ENCODE measurements at places on chromosomes 5 and 9.

DNA sequence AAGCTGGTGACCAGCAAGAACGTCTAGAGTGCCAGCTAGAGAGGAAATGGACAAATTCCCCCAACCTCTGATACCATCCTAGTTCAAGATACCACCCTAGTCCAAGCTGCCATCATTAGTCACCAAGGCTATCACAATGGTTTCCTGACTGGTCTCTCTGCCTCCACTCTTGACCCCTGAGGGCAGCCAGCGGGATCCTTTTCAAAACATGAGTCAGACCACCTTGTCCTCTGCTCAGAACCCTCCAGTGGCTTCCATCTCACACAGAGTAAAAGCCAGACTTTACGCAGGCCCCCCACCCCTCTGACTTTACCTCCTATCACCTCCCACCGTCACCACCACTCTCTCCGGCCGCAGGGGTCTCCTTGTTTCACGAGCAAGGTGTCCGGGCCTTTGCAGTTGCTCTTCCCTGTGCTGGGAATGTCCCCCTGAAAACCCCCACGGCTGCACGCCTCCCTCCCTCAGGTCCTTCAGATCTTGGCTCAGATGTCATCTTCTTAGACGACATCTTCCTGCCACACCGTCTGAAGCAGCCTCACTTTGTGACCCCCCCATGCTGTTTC, 42.2 kb upstream of the FBXW11 start:
- DNase-seq = no peak

GRCh38 chr5:32964261-32964660, 253.1 kb downstream of the NPR3 start:
- DNase-seq = no peak

DNA sequence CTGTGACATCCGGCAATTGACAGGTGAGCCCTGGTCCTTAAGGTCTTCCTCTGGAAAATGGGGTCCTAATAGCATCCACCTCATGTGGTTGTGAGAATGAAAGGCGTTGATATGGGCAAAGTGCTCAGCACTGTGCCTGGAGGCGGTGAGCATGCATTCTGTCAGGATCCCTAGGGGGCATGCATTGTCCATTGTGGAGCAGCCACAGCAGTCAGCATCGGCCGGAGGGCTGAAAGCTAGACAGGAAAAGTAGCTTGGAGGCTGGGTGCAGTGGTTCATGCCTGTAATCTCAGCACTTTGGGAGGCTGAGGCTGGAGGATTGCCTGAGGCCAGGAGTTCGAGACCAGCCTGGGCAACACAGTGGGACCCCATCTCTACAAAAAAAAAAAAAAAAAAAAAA, 122.2 kb downstream of the LHX2 start:
- no peak for DNase-seq

DNA sequence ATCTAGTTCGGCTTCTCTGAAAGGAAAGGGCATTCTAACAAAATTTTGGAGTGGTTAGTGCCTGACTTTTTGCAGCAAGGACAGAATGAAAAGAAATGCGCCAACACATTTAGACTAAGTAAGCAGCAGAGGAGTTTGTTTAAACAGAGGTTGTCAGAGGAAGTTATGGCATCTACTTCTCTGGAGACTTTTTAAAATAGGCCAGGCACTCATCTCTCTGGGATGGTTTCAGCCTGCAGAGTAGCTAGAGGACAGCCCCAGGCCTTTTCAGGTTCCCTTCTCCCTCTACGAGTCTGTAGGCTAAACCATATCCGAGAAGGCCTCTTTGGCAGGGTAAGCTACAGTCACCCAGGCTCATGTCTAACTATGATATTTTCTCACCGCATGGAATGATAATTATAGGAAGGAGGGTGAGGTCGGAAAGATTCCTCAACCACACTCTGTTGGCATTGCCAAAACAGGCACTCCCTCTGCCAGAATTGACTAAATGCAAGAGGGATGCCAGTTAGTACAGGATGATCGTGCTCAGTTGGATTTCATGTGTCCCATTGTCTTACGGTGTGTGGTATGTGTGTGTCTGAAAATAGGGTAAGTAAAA, 1.4 kb upstream of the CTXN3 start:
- no peak for DNase-seq

DNA sequence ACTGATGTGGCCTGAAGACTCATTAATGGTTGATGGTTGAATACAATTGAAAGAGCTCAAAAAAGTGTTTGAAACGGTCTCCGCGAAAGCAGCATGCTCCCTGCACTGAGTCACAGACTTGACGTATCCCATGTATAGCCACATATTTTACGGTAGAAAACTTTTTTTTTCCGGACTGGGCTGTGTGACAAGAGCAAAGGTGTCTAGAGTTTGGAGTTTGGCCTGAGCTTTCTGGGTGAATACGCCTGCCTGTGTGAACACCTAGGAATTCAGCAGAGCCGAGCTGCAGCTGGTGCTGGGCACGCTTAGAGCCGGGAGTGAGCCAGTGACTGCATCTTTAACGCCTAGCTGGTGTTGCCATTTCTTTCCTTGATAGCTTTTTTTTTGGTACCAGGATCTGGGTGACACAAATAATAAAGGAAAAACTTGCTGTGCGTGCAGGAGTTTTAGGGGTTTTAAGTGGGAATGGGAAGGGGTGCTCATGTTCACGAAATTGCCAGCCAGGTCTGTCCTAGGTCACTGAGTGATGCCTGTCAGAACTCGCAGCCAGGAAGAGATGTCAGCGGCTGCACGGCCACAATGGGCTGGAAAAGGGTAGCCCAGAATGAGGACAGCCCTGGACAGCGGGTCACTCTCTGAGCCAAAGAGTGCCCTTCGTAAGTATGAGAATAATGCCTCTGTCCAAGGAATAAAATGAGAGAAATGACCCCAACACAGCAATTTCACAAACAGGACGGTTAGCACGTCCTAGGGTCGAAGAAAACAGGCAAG, 51.7 kb downstream of the PSMB7 start:
- DNase-seq = no peak

DNA sequence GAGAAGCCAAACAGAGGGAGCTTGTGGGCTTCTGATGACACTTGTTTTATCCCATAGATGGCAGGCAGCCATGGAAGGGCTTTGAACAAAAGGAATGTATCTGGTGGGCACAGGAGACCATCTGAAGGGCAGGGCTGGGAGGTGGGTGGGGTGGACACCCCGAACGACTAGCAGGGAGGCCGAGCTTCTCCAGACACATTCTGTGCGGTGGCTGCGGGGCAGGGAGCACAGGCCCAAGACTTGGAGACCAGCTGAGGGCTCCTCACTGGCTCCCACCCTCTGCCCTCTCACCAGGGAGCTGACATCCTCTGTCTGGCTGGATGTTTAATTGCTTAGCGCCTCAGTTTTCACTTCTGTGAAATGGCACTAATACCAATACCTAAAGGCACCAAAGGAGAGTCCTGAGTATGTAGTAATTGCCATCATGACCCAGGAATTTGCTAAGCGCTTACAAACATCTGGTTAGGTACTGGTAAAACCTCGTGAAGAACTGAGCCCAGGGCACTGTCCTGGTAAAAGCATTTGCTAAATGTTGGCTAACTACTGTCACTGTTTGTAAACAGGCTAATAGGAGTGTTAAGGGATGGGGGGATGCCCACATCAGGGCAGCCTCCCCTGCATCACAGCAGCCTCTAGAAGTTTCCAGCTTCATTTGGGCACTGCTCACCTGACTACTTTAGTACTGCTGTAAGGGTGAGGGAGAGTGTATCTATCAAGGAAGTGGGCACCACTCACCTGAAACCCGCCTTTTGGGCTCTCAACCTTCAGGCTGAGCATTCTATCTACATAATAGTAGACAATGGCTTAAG, 2.1 kb upstream of the PHF2 start:
- no peak for DNase-seq

DNA sequence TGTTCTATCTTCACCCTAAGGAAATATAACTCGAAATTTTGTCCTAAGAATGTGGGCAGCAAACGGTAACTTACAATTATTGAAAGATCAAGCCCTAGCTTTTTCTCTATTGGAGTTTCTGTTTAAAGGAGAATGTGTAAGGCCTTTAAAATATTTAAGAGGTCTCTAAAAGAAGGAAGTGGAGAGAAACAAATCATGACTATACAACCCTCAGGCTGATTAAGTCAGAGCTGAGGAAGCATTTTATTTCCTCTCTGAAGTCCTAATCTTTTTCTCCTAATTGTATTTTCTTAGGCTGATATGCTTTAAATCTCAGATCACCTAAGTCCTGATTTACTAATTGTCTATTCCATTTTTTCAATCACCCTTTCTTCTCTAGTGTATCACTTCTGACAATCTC, 1708.8 kb upstream of the C9orf72 start:
- no peak for DNase-seq

- DNase-seq = no peak
Observed at GRCh38 chr5:165780901-165781300, 2275.5 kb downstream of the MAT2B start.

DNA sequence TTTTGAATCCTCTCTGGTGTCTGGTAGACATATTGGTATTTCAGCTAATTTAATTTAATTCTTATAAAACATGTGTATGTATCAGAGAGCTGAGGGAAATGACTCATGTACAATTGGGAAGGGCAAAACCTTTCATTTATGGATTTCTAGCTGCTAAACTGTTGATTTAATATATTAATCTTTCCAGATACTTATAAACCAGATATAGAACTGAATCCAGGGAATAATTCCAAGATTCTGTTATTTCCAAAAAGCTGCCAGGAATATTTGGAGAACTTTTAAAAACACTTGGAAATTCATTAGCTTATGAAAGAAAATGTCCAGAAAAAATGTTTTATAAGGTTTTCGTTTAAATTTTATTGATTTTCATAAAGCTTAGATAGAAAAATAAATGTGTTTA, 295.5 kb downstream of the YTHDC2 start:
- no peak for DNase-seq

DNA sequence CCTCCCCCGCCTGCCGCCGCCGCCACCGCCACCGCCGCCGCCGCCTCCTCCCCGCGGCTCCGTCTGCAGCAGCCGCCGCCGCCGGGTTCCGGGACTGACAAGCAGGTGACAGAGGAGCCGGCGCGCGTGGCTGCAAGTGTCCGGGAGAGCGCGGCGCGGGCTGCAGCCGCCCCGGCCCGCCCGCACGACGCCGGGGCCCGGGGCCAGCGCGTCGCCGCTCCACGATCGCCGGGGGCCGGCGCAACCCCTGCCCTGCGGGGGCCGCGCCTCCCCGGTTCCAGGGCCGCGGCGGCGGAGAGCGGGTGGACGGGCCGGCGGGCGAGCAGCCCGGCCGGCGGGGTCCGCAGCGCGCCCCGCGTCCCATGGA, 343 bp downstream of the LMX1B start:
- DNase-seq = peak; percentile 25

DNA sequence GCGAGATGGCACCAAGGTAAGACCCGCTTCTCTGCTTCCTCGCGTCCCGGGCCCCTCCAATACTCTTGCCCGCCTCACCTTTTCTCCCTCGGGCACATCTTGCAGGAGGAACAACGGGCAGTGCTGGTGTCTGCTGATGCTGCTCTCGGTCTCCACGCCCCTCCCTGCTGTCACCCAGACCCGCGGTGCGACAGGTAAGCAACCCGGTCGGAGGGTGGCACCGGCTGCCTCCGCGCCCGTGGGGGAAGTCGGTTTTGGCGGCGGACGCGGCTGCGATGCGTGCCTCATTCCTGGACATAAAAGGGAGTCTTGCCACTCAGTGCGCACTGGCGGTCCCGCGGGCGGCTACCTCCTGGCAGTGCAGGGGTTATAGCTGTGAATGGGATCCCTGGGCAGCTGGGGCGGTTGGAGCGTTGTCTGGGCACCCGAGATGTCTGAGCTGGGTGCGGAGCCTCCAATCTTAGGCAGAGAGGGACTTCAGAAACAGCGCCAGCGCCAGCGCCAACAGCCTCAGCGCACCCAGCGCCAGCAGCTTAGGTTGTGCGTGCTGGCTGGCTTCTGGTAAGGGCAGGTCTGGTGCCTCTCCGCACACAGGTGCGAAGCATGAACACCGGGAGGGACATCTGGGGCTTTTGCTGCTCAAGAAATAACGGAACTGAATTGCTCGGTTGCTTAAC, 488 bp downstream of the COL15A1 start:
- no peak for DNase-seq

GRCh38 chr9:33113799-33114547, 37.5 kb upstream of the SMU1 start:
- no peak for DNase-seq

DNA sequence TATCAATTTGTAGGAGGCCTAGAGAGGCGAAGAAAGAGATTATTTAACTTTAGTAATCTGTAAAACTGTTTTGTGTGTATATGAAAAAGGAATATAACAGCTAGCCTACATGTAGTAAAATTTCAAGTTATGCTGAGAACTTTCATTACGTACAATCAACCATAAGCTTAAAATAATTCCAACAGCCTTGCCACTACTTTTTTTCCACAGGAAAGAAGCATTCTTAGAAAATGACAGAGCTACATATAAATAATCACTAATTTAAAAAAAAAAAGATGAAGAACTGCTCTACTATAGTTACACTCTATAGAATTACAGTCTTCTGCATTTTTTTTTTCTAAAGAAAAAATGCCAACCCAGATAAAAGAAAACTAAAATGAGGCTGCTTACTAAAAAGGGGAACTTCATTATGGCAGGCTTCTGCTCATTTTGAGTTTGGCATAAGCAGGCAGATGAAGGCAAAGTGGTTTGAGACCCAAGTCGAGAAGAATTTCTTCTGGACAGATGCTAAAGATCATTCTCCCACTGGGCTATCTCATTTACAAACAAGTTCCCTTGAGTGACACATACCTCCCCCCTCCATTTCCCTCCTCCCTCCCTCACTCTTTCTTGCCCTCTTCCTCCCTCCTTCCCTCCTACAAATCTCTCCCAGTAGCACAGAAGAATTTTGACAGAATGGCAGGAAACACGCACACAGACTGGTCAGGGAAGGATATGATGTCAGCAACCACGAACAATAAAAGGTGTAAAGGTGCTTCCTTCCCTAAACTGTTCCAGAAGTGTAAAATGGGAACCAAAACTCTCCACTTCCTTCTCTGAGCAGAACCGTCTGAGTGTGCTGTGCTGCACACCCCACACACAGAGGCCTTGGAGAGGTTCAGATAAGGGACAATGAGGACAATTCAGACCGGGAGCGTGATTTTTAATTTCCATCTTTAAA, 56.1 kb downstream of the MEF2C start:
- DNase-seq = no peak
